ENCODE measurements at places on chromosomes 7 and 10. TPM values are rescaled to one million over a fixed set of nuclear protein-coding genes. Genes with fewer than 3 reads are reported as not detected.

- no peak overlapping the region for H3K27ac ChIP-seq
- peaks cover 26% of the 10 kb centered on the region for H3K27me3 ChIP-seq
- H3K36me3 ChIP-seq: no peaks in the 10 kb centered on the region
- DNase-seq: peak; percentile 60
- no peaks in the 10 kb centered on the region for H3K4me1 ChIP-seq
- H3K4me3 ChIP-seq: peak overlapping the region; percentile 23
Observed at GRCh38 chr10:123995461-123996131, 97.8 kb downstream of the CHST15 start.

DNA sequence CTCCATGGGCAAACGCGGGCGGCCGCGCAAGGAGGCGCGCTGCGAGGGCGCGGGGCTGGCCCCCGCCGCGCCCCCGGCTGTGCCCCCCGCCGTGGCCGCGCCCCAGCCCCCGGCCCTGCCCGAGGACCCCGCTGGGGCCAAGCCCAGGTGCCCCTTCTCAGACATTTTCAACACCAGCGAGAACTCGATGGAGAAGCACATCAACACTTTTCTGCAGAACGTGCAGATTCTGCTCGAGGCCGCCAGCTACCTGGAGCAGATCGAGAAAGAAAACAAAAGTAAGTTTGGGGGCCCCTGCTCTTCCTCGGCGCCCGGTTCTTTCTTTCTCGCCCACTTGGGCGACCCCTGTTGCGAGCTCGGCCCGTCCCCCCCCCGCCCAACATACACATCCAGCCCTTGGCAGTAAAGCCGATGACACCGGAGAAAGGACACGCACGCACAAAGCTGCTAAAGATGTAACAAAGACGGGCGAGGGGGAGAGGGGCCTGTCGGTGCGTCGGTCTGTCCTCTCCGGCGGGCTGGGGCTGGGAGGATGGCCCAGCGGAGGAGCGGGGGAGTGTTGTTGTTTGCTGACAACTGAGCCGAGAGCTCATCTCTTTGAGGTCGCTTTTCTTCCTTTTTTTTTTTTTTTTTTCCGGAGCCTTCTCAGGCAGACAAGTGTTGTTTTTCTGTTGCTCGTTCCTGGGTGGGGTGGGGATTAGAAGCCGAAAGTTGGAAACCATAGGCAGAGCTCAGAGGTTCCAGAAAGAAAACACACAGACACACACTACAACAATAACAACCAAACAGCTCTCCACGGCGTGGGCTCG lies 604 bp downstream of the MXI1 start:
- H3K27me3 ChIP-seq: no peaks in the 10 kb centered on the region
- DNase-seq: no peak
- H3K4me3 ChIP-seq: peak overlapping the region; percentile 77
- H3K36me3 ChIP-seq: no peaks in the 10 kb centered on the region

- H3K36me3 ChIP-seq: no peaks in the 10 kb centered on the region
- H3K4me3 ChIP-seq: no peak overlapping the region
- no peaks in the 10 kb centered on the region for H3K4me1 ChIP-seq
- no peak overlapping the region for H3K27ac ChIP-seq
- no peaks in the 10 kb centered on the region for H3K27me3 ChIP-seq
- no peak for DNase-seq
Observed at GRCh38 chr7:107867858-107868466, 23.0 kb upstream of the DLD start.

DNA sequence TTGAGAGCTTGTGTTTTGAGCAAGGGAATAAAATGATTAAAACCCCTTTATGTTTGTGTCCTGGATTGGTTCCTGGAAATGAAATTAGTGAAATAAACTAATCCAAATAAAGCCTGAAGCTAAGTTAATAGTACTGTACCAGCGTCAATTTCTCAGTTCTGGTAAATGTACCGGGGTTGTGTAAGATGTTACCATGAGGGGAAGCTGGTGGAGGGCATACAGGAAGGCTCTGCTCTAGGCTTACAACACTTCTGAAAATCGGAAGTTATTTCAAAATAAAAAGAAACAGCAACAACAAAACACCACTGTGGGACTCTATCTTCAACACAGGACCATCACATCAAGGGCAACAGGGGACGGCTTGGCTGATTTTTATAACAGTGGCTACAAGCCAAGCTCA lies 257.0 kb downstream of the CREB5 start:
- H3K27ac ChIP-seq: no peak overlapping the region
- no peak for DNase-seq
- H3K4me1 ChIP-seq: no peaks in the 10 kb centered on the region
- H3K27me3 ChIP-seq: no peaks in the 10 kb centered on the region

GRCh38 chr7:41472427-41473125 lies 230.3 kb downstream of the INHBA start:
- H3K4me1 ChIP-seq: no peaks in the 10 kb centered on the region
- H3K36me3 ChIP-seq: no peaks in the 10 kb centered on the region
- no peaks in the 10 kb centered on the region for H3K27me3 ChIP-seq
- no peak overlapping the region for H3K27ac ChIP-seq
- no peak overlapping the region for H3K4me3 ChIP-seq

- H3K4me3 ChIP-seq: no peak overlapping the region
- no peak overlapping the region for H3K27ac ChIP-seq
- no peaks in the 10 kb centered on the region for H3K4me1 ChIP-seq
- no peak for DNase-seq
Observed at GRCh38 chr7:8582728-8583127, 149.3 kb downstream of the NXPH1 start.

DNA sequence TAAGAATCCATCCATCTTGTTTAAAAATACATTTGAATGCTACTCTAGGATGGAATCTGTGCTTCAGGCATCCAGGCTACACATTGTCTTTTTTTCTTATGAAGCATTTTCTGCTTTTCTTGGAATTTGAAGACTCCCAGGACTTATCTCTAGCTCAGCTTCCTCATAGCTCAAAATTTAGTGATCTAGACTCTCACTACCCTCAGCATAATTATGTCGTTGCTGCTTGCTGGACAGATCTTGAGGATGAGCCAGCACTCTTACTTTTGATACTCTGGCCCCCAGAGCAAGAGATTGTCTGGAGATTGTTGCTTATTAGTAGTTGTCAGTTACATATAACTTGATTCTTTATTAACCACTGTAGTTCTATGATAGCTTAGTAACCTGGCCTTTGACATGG lies 83.3 kb upstream of the FGL2 start:
- H3K4me1 ChIP-seq: no peaks in the 10 kb centered on the region
- H3K27me3 ChIP-seq: no peaks in the 10 kb centered on the region
- no peak for DNase-seq
- H3K27ac ChIP-seq: no peak overlapping the region

DNA sequence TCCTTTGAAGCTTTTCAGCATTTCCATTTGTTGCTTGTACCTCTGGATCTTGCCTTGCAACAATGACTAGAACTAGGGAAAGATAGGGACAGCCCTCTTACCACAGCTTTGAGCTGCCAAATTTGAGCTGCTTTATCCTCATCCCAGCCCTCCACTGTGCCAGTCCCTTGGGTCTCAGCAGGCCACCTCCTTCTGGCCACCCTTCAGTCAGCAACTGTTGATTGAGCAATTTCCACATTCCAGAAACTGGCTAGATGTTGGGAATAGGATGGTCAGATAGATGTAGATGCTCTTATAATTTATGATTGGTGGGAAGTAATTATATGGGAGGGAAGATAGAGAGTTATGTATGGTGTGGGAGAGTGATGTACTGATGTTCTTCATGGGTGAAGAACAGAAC lies 100.1 kb downstream of the ST7 start:
- no peak overlapping the region for H3K27ac ChIP-seq
- DNase-seq: no peak
- H3K4me3 ChIP-seq: no peak overlapping the region

- H3K27ac ChIP-seq: no peak overlapping the region
- H3K4me3 ChIP-seq: no peak overlapping the region
- no peak for DNase-seq
- no peaks in the 10 kb centered on the region for H3K36me3 ChIP-seq
- no peaks in the 10 kb centered on the region for H3K4me1 ChIP-seq
Observed at GRCh38 chr7:26318921-26319320, 27.3 kb downstream of the SNX10 start.

DNA sequence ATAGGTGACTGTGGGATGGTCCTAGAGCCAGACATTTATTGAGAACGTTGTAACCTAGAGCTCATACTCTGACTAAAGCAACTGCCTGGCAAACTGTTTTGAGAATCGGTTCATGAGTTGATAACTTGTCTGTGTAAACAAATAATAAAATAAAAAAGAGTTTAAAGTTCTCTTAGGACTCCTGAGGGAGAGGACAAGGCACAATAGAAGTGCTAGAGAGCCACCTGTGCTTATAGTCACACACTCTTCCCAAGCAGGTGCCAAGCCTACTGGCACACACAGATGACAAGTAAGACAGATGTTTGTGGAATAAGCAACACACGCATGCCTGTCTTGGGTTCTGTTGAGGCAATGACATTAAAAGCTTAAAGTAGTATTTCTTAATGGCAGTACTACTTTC lies 7.9 kb downstream of the EDRF1 start:
- DNase-seq: no peak
- no peak overlapping the region for H3K4me3 ChIP-seq
- H3K36me3 ChIP-seq: peaks cover 100% of the 10 kb centered on the region
- no peaks in the 10 kb centered on the region for H3K27me3 ChIP-seq

- no peak overlapping the region for H3K27ac ChIP-seq
- no peaks in the 10 kb centered on the region for H3K36me3 ChIP-seq
- H3K27me3 ChIP-seq: no peaks in the 10 kb centered on the region
- no peak overlapping the region for H3K4me3 ChIP-seq
- no peak for DNase-seq
Observed at GRCh38 chr7:148289630-148290029, 300.9 kb upstream of the C7orf33 start.

DNA sequence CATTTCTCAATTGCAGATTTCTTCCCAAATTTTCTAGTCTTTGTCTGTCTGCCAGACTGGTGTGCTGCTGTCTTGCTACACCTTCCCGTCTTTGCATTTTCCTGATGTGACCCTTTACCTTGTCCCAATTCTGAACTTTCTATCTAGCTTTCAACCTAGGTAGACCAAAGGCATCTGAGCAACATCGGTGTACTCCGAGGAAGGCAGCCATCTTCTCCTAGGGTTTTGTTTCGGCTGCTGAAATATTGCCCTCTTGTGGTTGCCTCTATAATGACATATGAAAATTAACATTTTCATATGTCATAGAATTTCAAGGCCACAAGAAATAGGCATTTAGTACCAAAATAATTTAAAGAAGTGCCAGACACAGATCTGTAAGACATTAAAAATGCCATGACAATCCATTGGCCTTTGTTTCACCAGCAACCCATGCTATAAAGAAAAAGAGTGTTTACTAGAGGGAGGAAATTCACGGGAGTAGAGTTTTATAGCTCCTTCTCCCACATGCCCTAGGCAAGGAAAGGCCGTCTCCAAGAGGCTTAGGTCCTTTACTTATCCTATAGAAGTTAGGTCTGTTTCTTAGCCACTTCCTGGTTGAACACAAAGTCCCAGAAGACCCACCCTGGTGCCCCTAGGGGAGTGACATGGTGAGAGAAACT lies 23.4 kb downstream of the OR9A2 start:
- peaks cover 5% of the 10 kb centered on the region for H3K4me1 ChIP-seq
- no peak overlapping the region for H3K4me3 ChIP-seq
- no peak for DNase-seq

Gene TAS2R4
- not detected for total RNA-seq

Gene SLC35G1
- total RNA-seq: 5.6 TPM

Gene NRBF2
- total RNA-seq: 10.6 TPM

Gene DNAH11
- total RNA-seq: 3.5 TPM

Gene ZNF239
- total RNA-seq: 2.2 TPM

Gene TSPAN33
- 9.8 TPM for total RNA-seq

Gene WNT8B
- total RNA-seq: not detected

Gene UBE2H
- total RNA-seq: 81.8 TPM

Gene ADD3
- 158 TPM for total RNA-seq
